ENCODE measurements at places on chromosomes 16 and 17.

DNA sequence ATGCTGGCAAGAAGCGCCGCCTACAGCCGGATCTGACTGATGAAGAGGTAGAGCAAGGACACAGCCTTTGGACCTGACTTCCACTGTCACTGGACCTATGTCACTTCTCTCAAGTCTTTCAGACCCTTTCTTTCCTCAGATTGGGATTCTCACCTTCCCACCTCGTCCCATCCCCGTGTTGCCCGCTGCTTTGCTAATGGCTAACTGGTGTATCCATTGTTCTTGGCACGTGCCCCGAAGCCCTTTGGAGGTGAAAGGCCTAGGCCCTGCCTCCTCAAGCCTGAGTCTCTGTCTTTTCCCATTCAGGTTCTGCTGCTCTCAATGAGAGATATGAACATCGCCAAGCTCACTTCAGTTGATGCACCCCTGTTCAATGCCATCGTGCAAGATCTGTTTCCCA lies 53.3 kb upstream of the KDM6B start:
- no peak for DNase-seq

DNA sequence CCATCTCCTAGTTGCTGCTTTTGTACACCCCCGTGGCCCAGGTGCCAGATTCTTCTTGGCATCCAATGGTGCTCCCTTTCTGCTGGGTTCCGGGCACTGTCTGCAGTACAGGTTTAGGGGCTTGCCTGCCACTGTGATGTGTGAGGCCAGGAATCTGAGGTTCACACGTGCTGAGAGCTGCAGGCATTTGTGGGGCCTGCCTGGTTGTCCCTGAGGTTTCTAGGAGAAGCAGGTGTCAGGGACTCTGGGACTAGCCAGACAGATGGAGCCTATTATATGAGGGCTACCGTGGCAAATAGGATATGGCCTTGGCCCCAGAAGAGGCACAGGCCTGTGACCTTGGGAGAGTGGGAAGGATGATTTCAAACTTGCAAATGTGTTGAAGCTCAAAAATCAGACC lies 29.3 kb downstream of the NDEL1 start:
- no peak for DNase-seq

GRCh38 chr17:67502151-67502550 lies 125.1 kb downstream of the PITPNC1 start:
- no peak for DNase-seq

GRCh38 chr17:74049167-74049966 lies 154.1 kb upstream of the RPL38 start:
- DNase-seq: no peak

DNA sequence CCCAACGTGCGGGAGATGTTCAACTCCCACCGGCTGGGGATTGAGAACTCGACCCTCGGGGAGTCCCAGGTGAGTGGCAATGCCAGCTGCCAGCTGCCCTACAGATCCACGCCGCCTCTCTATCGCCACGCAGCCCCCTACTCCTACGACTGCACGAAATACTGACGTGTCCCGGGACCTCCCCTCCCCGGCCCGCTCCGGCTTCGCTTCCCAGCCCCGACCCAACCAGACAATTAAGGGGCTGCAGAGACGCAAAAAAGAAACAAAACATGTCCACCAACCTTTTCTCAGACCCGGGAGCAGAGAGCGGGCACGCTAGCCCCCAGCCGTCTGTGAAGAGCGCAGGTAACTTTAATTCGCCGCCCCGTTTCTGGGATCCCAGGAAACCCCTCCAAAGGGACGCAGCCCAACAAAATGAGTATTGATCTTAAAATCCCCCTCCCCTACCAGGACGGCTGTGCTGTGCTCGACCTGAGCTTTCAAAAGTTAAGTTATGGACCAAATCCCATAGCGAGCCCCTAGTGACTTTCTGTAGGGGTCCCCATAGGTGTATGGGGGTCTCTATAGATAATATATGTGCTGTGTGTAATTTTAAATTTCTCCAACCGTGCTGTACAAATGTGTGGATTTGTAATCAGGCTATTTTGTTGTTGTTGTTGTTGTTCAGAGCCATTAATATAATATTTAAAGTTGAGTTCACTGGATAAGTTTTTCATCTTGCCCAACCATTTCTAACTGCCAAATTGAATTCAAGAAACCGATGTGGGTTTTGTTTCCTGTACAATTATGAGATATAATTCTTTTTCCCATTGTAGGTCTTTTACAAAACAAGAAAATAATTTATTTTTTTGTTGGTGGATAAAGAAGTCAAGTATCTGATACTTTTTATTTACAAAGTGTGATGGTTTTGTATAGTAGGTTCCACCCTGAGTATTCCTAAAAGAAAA lies 2.3 kb downstream of the FOXC2 start:
- DNase-seq: no peak

- no peak for DNase-seq
These were observed 69.9 kb upstream of the MSI2 start for GRCh38 chr17:57186226-57187019.

DNA sequence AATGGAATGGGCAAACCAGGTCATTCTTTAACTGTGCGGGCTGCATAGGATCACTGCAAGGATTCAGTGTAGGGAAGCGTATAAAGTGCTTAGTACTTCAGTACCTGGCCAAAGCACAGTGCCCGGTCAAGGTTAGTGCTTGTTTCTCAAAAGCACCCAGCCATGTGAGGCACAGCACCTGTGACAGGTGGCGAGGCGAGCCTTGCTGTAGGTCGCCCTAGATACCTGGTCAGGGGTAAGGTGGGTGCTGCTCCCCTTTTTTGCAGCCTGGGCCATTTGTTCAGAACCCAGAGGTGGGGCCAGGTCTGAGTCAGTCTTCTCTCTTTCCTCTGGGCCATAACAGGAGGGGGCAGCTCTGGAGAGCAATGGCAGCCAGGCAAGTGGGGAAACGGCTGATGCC lies 172.0 kb downstream of the IRF8 start:
- DNase-seq: no peak

DNA sequence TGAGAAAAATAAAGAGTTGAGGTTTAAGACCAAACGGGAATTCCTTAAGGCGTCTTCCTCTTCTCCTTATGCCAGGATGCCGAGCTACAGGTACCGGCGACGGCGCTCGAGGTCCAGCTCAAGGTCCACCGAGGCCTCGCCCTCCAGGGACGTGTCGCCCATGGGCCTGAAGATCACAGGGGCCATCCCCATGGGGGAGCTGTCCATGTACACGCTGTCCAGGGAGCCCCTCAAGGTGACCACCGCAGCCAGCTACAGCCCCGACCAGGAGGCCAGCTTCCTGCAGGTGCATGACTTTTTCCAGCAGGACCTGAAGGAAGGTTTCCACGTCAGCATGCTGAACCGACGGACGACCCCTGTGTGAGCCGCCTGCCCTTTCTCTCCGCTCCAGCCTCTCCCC lies 13.7 kb upstream of the CACNG1 start:
- no peak for DNase-seq

DNA sequence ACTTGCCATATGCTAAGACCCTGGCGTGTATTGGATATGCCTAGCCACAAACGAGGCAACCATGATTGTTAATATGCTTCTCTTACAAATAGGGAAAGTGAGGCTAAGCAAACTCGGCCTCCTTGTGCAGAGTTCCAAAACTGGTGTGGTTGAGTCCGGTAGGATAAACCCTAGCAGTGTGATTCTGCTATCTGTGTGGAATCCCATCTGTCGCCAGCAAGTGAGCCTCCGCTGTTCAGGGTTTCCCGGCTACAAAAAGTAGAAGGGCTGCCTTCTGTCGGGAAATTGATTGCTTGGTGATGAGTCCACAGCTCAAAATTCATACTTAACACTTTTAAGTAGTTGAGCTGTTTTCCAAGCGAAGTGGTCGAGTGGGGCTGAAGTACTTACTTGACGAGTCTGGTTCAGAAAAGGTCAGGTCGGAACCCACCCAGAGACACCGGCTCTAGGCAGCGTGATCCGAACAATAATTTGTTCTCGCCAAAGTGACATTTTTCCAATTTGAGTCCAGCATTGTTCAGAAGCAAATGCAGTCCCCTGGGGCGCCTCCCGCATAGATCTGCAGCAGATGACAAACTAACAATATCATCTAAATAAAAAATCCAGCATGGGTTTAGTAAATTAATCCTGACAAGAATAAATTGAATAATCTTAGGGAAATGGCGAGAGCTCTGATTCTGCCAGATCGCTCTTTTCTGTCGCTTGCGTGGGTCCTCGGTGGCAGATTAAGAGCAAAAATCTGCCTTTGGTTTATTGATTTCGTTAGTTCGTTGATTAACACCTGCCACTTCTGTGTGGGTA lies 686.7 kb upstream of the RBFOX1 start:
- DNase-seq: no peak

- DNase-seq: no peak
These were observed 167.3 kb upstream of the GSE1 start for GRCh38 chr16:85445779-85446222.

DNA sequence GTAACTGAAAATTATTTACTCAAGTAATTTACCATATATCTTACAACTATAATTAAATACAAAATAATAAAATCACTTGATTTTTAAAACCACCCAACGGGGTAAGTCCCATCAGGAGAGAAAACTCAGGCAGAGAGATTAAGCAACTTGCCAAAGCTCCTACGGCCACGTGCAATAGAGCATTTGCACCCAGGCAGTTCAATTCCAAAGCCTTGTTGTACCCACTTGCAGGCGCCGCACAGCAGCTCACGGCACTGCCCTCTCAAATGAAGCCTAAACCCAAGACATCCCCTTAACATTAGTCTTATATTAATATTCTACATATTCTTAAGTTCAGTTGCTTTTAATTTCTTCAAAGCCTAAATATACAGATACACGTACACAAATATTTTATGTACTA lies 75.7 kb downstream of the SPAG9 start:
- DNase-seq: no peak

GRCh38 chr16:14225457-14225856 lies 154.3 kb downstream of the MRTFB start:
- DNase-seq: no peak

- no peak for DNase-seq
These were observed 10.5 kb downstream of the MXRA7 start for GRCh38 chr17:76700270-76700616.

Data from stimulated activated CD8-positive, alpha-beta memory T cell treated with anti-CD3 and anti-CD28 coated beads, Interleukin-15, amount 100 ng/mL, for 4 hours (primary cell).